ENCODE measurements at places on chromosomes 6 and 20. TPM values are rescaled to one million over a fixed set of nuclear protein-coding genes. Genes with fewer than 3 reads are reported as not detected.

The ETV7 gene
- 3.2 TPM for total RNA-seq

The SLC44A4 gene
- total RNA-seq: 5.9 TPM

The OR2H1 gene
- total RNA-seq: not detected

The HLA-DRB5 gene
- total RNA-seq: 121 TPM

DNA sequence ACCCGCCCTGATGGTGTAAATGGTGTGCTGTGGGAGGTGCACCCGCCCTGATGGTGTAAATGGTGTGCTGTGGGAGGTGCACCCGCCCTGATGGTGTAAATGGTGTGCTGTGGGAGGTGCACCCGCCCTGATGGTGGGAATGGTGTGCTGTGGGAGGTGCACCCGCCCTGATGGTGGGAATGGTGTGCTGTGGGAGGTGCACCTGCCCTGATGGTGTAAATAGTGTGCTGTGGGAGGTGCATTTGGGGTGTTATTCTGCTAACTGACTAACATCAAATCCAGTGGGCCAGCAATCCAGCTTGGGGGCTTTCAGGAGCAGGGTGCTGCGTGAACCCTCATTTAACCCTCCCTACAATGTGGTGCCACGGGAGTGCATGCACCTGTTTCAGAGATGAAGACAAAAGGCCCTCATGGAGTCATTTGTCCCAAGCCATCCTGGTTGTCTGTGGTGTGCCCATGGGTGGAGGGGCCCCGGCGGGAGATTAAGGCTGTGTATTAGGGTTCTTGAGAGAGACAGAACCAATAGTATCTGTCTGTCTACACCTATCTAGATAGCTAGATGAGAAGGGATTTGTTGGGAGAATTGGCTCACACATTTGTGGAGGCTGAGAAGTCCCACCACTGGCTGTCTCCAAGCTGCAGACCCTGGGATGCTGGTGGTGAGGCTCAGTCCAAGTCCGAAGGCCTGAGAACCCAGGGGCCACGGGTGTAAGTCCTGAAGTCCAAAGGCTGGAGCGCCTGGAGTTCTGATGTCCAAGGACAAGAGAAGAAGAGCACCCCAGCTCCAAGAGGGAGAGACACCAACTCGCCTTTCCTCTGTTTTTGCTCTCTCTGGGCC, 39.2 kb downstream of the TMEM242 start:
- H3K27ac ChIP-seq: no peak overlapping the region
- H3K4me3 ChIP-seq: no peak overlapping the region
- DNase-seq: peak; percentile 27
- no peaks in the 10 kb centered on the region for H3K27me3 ChIP-seq
- H3K36me3 ChIP-seq: no peaks in the 10 kb centered on the region

GRCh38 chr20:63086421-63087235, 79.9 kb upstream of the BHLHE23 start:
- H3K4me3 ChIP-seq: no peak overlapping the region
- no peaks in the 10 kb centered on the region for H3K4me1 ChIP-seq
- peaks cover 53% of the 10 kb centered on the region for H3K27me3 ChIP-seq
- H3K36me3 ChIP-seq: no peaks in the 10 kb centered on the region

GRCh38 chr20:61503106-61503505, 251.0 kb downstream of the CDH4 start:
- DNase-seq: no peak
- no peak overlapping the region for H3K27ac ChIP-seq
- no peaks in the 10 kb centered on the region for H3K27me3 ChIP-seq
- H3K36me3 ChIP-seq: no peaks in the 10 kb centered on the region

DNA sequence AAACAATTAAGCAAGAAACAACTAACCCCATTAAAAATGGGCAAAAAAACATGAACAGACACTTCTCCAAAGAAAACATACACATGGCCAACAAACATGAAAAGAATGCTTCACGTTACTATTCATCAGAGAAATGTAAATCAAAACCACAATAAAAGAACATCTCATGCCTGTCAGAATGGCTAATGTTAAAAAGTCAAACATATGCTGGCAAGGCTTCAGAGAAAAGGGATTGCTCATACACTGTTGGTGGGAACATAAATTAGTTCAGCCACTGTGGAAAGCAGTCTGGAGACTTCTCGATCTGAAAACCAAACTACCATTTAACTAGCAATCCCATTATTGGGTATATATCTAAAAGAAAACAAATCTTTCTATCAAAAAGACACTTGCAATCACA, 217.5 kb downstream of the TINAG start:
- no peaks in the 10 kb centered on the region for H3K27me3 ChIP-seq
- H3K36me3 ChIP-seq: no peaks in the 10 kb centered on the region
- H3K4me3 ChIP-seq: no peak overlapping the region
- no peaks in the 10 kb centered on the region for H3K4me1 ChIP-seq
- H3K27ac ChIP-seq: no peak overlapping the region

DNA sequence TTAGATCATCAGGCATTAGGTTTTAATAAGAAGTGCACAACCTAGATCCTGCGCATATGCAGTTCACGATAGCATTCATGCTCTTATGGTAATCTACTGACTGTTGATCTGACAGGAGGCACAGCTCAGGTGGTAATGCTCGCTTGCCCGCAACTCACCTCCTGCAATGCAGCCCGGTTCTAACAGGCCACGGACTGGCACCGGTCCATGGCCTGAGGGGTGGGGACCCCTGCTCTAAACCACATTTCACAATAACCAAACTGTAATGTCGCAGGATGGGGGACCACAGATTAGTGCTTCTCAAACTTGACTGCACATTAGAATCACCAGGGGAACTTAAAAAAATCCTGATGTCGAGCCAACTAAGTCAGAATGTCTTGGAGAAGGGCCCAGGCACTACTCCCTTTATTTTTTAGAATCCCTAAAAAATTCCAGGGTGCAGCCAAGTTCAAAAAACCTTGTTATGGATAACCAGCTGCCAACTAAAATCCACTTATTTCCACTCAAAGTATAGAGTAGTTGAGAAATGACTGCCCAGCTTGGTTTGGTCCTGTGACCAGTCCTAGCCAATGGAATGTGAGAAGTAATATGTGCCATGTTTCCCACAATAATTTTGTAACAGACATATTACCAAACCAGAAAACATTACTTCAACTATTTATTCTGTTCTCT, 3.1 kb downstream of the SHPRH start:
- no peak overlapping the region for H3K27ac ChIP-seq
- no peak overlapping the region for H3K4me3 ChIP-seq
- no peaks in the 10 kb centered on the region for H3K27me3 ChIP-seq
- peaks cover 61% of the 10 kb centered on the region for H3K4me1 ChIP-seq
- no peaks in the 10 kb centered on the region for H3K36me3 ChIP-seq

DNA sequence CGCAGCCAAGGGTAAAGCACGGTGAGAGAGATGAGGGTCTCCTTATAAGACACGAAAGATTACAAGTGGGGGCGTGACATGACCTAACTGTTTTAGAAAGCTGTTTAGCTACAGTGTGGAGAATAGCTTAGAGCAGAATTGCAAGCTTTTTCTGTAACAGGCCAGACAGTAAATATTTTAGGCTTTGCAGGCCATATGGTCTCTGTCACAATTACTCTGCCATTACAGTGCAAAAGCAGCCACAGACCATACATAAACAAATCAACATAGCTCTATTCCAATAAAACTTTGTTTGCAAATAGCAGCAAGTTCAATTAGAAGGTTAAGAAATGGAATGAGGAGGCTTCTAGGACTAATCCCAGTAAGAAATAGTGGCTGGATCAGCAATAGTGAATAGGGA, 16.8 kb downstream of the PGM3 start:
- H3K27ac ChIP-seq: no peak overlapping the region
- DNase-seq: no peak
- H3K36me3 ChIP-seq: peaks cover 100% of the 10 kb centered on the region
- H3K4me3 ChIP-seq: no peak overlapping the region

GRCh38 chr6:118893064-118893806, 717 bp upstream of the ASF1A start:
- DNase-seq: no peak
- peaks cover 67% of the 10 kb centered on the region for H3K4me1 ChIP-seq
- H3K36me3 ChIP-seq: no peaks in the 10 kb centered on the region
- peak overlapping the region; percentile 84 for H3K4me3 ChIP-seq
- H3K27ac ChIP-seq: peak overlapping the region; percentile 91

GRCh38 chr20:6993011-6993410, 225.5 kb downstream of the BMP2 start:
- H3K27ac ChIP-seq: no peak overlapping the region
- H3K4me1 ChIP-seq: no peaks in the 10 kb centered on the region
- no peak for DNase-seq
- no peaks in the 10 kb centered on the region for H3K36me3 ChIP-seq
- H3K27me3 ChIP-seq: no peaks in the 10 kb centered on the region
- no peak overlapping the region for H3K4me3 ChIP-seq

DNA sequence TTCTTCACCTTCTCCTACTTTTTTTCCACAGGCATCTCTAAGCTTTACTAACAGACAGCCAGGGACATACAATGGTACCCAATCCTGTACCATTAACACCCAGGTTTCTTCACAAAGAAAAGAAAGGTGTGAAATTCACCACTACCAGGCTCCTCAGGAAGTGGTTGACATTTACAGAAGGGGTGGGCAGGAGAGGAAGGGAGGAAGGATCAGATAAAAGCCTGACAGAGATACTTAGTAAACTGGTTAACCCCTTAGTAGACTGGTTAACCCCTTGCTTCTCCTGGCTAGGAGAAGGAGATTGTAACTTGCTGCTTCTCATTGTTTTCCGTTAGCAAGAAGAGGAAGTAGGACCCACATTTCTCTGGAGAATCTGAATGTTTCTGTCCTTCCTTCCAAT, 7.2 kb downstream of the SAMD3 start:
- peak overlapping the region; percentile 46 for H3K27ac ChIP-seq
- no peak for DNase-seq
- H3K4me3 ChIP-seq: no peak overlapping the region
- H3K4me1 ChIP-seq: peaks cover 11% of the 10 kb centered on the region
- no peaks in the 10 kb centered on the region for H3K36me3 ChIP-seq
- no peaks in the 10 kb centered on the region for H3K27me3 ChIP-seq

All from spleen (tissue), 13 donors.